ENCODE measurements at places on chromosomes 16 and 17.

- no peak for DNase-seq
Observed at GRCh38 chr17:75694536-75694935, 26.7 kb upstream of the ITGB4 start.

GRCh38 chr17:73160980-73161630 is 3.7 kb upstream of the SSTR2 start:
- no peak for DNase-seq

DNA sequence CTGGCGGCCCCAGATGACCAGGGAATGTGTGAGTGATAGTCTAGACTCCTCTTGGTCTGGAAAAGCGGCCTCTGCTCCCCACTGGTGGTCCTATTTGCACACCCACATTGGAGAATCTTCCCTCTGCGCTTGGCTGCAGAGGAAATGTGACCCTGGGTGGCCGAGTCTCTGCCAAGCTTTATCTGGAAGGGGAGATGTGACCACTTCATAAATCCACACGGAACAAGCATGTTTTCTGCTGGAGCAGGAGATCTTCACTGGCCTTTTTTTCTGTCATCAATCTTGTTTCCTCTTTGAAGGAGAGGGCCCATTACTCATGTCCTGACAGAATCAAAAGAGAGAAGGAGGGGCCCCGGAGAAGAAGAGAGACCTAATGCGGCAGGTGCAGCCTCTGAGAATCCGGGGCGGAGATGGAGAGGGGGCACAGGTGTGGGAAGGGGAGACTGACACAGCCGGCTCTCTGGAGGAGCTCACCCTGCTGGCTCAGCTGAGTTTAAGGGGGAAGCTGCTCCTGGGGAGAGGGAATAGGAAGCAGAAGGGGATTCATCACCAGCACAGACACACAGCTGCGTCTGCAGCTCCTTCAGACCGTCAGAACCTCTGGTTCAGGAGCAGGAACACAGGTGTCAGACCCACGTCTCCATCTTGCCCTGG is 116.3 kb downstream of the SOX9 start:
- no peak for DNase-seq

GRCh38 chr17:82519971-82520903 is 705 bp downstream of the FOXK2 start:
- DNase-seq, result peak; percentile 33

GRCh38 chr17:60699090-60699489 is 21.4 kb downstream of the BCAS3 start:
- DNase-seq, result no peak

GRCh38 chr17:58193641-58194255 is 1.2 kb downstream of the EPX start:
- DNase-seq, result no peak

DNA sequence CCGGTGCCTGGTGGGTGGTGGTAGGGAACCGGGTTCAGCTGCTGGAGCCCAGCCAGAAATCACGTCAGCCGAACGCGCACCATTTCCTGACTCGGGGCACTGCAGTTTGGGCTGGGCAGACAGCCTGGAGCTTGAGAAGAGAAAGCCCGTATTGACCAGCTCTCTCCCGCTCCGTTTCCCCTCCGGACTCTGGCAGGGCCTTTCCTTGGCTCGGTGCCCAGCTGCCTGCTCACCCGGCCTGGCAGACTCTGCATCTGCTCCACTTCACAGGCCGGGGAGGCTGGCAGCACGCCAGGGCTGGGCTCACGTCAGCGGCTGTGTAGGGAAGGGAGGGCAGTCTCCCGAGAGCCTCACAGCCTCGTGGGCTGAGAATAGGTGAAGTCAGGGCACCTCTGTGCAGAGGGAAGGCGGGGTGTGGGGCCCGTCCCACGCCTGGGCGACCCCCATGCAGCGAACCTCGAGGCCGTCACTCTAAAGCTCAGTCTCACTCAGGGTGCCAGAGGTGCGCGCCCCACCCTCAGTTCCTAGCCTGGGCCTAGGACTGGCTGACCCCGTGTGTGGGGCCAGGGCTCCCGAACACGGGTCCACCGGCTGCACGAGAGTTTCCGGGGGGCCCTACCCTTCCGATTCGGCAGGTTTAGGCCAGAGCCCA is 59.1 kb downstream of the OR1D5 start:
- DNase-seq, result no peak

- DNase-seq, result no peak
Observed at GRCh38 chr17:82277851-82278250, 4.4 kb upstream of the CSNK1D start.

DNA sequence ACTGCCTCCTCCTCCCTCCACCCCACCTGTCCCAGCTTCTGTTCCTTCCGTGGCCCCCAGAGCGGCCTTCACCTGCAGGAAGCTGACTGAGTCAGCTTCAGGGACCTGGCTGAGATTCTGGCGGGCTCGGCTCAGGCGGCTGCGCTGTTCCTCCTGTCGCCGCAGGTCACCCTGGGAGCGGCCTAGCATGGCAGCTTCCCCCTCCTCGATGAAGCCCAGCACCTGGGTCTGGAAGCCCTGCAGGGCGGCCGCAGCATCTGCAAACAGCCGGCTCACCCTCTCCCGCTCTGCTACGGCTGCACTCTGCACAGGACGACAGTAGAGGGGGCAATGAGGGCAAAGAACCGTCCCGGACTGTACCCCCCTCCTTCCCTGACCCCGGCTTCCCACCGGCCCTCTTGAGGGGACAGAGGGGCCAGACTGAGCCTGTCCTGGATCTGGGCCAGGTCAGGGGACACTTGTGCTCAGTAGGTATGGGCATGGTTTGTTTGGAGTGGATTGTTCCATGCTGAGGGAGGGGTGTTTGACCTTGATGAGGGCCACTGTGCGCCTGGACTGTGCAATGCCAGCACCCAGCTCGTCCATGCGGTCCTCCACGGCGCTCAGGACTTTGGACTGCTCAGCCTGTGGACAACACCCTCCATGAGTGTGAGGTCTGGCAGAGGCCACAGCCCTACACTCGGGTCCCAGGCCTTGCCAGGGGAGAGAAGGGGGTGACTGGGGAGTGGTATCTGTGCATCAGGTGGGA is 2.0 kb downstream of the TRIM47 start:
- DNase-seq, result peak; percentile 37

DNA sequence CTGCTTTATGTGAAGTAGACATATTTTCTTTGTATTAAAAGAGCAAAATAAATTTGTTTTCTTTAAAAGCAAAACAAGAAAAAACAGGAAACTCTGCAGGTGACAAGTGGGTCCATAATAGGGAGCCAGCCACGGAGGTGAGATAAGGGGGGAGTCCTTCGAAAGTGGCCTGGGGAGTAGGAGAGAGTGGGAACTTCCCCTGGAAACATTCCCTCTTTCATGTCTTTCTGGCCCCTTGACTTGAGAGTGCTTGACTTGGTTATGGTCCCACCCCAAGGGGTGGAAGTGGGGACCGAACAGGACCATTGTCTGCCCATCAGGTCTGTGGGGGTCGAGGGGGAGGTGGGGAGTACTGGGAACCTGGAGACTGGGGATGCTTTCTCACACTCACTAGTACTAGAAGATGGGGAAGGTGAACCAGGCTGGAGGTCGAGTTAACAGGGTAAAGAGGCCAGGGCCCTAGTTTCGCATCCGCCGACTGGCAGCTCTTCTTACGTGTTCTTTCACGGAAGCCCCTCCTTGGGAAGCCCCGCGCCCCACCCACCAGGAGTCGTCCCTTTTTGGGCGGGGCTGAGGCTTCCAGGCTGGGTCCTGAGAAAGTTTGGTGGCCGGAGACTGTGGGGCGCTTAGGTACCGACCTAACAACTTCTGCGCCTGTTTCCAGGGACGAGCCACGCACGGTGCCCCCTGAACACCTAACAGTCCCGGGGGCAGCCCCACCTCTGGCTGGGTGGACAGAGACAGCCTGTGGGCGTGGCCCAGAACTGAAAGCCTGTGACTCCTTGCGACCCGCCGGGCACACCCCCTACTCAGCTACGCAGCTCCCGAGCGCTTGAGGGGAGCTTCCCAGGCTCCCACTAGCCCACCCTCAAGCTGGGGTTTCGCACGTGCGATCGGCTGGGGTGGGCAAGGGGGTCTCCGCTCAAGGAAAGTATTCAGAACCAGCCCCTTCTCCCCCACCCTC is 790 bp downstream of the TRADD start:
- DNase-seq, result no peak

GRCh38 chr16:84026606-84027005 is 16.0 kb downstream of the SLC38A8 start:
- DNase-seq, result no peak

DNA sequence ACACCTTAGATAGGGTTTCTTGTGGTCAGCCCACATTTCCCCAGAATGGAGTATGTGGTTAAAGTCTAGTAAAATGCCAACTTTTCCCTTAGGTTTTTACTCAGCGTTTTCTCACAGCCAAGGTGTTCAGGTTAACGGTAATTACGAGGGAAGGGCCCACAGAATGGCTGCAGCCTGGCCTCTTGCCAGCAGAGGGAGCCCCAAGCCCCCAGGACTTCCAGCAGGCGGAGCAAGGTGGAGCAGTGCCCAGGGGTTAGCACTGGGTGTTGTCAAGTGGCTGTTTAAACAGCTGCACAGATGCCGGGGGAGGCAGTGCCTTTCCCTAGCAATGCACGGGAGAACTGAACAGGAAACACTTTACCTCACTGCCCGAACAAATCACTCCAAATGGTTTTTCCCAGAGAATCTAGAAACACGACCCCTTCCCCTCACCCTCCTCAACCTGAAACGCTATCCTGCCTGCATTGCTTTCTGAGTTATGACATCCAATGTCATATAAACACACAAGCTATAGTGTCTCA is 6.6 kb downstream of the PHB1 start:
- DNase-seq, result peak; percentile 90

GRCh38 chr16:82070656-82071369 is 35.8 kb downstream of the HSD17B2 start:
- DNase-seq, result no peak

DNA sequence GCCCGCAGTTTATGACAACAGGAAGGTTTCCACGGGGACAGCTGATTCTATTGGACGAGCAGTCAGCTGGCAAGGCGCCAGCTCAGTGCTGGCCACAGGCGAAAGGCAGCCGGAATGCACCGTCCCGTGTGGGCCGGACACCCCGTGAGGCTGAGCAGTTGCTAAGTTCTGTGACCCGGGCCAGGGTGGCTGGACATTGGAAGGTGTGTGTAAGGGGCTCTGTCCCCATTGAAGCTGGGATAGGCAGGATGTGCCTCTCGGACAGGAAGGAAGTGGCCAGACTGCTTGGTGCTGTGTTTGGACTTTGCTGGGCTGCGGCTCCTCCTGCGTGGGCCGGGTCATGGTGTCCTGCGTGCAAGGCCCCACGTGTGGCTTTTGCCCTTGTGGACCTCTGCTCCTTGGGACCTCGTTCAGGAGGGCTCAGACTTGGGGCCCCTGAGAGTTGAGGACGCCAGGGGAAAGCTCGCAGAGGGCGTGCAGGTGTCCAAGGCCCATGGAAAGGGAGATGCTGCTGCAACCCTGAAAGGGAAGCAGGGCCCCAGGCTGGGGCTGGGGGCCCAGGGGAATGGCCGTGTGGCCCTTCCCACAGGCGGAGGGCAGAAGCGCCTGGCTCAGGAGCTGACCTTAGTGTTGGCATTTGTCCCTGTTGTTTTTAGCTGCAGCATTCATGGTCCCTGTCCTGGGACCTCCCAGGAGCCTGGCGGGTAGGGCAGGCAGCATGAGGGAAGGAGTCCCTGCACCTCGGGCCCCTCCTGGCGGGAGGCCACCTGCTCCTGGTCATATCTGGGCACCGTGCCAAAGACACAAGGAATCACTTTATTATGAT is 10.0 kb downstream of the BAIAP2 start:
- DNase-seq, result peak; percentile 62

- peak; percentile 60 for DNase-seq
Observed at GRCh38 chr17:78313735-78314648, 45.9 kb downstream of the SOCS3 start.

GRCh38 chr16:81432937-81433557 is 11.6 kb upstream of the CMIP start:
- no peak for DNase-seq

GRCh38 chr17:61002316-61002736 is 324.7 kb downstream of the BCAS3 start:
- no peak for DNase-seq

DNA sequence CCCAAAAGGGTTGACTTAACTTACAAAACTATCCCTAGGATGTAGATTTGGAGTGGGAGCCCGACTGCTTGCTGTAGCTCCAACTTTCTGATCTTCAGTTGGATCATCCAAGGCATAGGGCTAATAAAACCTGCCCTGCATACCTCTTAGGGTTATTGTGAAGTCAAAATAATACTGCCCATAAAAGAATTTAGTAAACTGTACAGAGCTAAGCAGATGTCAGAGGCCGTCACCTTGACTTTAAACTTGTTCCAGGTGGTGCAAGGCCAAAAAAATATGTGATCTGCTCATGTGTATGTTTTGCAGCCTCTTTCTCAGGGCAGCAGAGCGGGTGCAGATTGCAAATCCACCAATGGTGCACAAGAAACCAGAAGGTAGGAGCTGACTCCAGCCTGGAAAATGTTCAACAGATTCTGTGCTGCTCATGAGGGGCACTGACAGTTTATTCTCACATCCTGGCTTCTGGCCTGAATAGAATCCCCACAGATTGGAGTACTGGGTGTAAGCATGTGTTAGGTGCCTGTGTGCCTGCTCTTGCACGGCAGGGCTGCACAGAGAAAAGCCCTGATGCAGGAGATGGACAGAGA is 180.7 kb downstream of the MAP2K4 start:
- DNase-seq, result no peak

- peak; percentile 42 for DNase-seq
Observed at GRCh38 chr16:71440669-71441347, 1.0 kb downstream of the TLE7 start.

GRCh38 chr16:53457670-53458069 is 23.4 kb downstream of the RBL2 start:
- no peak for DNase-seq

GRCh38 chr16:85369741-85370528 is 243.2 kb upstream of the GSE1 start:
- peak; percentile 84 for DNase-seq

DNA sequence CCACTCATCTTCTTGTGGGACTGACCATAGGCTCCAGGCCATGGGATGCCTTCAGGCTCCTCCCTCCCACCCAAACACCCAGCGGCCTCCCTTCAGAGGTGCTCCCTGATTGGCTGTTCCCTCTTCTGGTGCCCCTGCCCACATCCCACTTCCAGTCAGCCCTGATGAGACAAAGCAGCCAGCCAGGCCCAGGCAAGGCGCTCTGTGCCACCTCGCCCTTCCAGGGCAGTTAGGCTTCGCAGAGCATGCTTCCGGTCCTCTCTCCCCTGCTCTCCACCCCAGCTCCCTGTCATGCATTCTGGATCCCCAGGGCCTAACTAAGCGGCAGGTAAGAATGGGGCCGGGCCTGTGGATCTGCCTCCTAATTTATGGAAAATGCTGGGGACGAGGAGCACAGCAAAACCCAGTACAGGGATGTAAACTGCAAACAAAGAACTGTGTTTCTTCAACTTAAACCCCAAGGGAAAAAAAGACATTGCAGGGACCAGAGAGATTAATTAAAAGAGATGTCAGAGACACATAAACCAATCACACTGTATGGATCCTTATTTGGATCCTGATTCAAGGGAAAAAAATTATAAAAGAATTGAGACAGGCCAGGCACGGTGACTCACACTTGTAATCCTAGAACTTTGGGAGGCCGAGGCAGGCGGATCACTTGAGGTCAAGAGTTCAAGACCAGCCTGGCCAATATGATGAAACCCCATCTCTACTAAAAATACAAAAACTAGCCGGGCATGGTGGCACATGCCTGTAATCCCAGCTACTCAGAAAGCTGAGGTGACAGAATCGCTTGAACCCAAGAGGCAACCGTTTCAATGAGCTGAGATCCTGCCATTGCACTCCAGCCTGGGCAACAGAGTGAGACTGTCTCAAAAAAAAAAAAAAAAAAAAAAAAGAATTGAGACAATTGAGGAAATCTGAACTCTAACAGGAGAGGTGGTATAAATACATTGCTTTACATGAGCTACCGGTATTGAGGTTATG is 26.0 kb downstream of the ZDHHC7 start:
- no peak for DNase-seq

GRCh38 chr16:79772784-79773183 is 172.2 kb upstream of the MAF start:
- no peak for DNase-seq

GRCh38 chr16:25606069-25606468 is 85.7 kb upstream of the HS3ST4 start:
- no peak for DNase-seq

Data from endothelial cell (in vitro differentiated cells).